Activated T-helper 2 cell treated with anti-CD3 and anti-CD28 coated beads, Interferon-gamma antibody, Interleukin-2, Interleukin-4, amounts not matched to agents 10 μg/mL and 5 μg/mL and 100 μg/mL, durations not matched to agents 14 hours and 24 hours and 36 hours (primary cell): ENCODE measurements at places on chromosomes 2 and 18.

DNA sequence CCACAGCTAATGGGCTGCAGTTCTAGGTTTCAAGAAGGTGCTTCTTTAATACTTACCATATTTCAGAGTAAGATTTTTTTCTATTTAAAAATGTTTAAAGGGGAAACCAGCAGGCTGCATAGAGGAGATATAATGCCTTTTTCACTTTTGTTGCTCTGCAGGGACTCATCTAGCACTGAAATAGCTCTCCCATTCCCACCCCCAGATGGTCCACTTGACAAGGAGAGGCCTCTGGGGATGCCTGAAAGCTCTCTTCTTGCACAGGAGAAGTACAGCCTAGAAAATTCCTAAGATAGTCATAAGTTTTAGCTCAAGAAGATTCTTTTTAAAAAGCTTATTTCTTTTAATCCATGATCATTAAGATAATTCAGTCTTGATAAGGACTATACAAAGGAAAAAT, 126.4 kb downstream of the CDH2 start:
- no peak for DNase-seq

GRCh38 chr2:8669157-8669817, 12.6 kb upstream of the ID2 start:
- no peak for DNase-seq

DNA sequence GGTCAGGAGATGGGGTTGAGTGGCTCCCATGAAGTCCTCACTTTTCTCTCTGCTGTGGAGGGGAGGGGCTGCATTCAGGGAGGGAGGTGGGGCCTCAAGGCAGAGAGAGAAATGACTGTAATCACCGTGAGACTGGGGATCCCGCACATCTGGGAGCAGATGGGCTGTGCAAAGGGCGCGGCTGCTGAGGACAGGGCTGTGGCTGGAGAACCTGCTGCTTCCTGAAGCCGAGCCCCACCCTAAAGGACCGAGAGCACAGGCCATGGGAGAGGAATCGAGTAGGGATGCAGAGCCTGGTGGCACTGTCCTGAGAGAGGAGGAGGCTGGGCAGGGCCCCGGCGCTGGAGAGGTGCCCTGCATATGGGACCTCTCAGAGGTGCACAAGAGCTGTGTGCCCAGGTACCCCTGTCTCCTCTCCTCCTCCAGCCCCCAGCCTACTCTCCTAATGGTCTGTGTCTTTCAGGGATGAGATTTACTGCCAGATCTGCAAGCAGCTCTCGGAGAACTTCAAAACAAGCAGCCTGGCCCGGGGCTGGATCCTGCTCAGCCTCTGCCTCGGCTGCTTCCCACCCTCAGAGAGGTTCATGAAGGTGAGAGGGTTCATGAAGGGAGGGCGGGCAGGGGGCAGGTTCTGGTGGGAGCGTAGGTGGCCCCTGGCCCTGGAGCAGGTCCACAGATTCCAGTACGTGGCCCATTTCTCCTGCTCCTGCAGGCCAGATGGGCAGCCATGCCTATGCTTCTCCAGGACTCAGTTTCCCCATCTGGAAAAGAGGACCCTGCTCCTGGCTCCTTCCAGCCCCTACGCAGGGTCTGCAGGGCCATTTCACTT, 25.9 kb upstream of the GPR17 start:
- DNase-seq = no peak

DNA sequence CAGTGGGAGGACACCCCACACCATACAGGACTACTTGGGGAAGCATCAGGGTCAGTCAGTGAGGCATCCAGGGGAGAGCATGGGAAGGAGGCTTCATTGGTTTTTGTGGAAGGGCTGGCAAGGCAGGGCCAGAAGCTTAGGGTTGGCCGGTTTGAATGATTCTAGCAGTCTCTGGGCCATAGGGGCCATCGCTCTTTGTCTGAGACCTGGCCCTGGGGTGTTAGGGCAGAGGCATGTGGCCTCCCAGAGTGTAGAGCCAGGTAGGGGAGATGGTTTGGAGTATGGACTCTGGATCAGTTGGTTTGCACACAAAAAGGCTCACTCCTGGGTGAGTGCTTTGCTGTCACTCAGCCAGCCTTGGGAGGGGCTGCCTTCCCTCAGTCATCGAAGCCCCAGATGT, 98.5 kb downstream of the GLI2 start:
- DNase-seq = no peak

DNA sequence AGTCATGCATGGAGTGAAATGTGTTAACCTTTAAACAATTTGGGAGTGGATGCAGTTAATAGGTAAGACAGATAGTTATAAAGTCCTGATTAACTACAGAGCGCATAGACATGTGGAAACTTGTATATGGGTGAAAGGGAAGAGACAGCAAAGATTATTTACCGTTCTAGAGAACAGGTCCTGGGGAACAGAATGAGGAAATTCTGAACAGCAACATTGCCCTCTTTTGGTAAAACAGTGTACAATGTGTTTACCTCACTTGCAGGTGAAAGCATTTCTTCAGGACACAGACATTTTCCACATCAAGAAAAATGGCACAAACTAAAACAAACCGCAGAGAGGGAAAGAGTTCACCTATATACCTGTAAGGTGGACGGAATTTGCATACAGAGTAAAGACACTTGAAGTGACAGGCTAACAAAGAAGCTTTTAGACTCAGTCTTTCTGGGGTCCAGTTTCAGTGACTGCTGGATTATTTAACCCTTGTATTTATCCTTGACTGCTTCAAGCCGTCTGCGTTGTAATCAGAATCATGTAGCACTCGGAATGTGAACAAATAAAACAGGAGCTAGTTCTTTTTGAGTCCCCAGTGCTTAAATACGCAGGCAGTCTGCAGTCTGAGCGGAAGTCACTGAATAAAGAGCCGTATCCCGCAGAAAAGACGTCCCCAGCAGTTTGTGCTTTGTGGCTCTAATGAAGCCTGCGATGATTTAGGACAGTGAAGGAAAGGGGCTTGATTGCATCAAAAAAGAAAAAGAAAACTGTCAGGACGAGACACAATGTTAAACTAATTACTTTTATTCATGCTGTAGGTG, 364.8 kb upstream of the GALNT5 start:
- DNase-seq = no peak

DNA sequence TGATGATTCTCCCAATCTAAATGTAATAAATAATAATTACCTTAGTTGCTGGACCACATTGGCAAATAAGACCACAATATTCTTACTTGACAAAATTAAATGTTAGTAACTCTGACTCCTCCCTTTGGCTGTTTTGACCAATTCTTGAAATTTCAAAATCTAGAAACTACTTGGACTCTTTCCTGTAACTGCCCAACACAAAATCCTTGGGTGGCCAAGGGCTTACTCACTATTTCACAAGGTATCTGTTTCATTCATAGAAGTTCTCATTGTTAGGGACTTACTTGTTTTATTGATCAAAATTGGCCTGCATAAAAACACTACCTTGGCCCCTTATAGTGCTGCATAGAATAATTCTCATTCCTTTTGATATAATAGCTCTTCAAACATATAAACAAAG, 19.4 kb downstream of the CDH20 start:
- no peak for DNase-seq

DNA sequence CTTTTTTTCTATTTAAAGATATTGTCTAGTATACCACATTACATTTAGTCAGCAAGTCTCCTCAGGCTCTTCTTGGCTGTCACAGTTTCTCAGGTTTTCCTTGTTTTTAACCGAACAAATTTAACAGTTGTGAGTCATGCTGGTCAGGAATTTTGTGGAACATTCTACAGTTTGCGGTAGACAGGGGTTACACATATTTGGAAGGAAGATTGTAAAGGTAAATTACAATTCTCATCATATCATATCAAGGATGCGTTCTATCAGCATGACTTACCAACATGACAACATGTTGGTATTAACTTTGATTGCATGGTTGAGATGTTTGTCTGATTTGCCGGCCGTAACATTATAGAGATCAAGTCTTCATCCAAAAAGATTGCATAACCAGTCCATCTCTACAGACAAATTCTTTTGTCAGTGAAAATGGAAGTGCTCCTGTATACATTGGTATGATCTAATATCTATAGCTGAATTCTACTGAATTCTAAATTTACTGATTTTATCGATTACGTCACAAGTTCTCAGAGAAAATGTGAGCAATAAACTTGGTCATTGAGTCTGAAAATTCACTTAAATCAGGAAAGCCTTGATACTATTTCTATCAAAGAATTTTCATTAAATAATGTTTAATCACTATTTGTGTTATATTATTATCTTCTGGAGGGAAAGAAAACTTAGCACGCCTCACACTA, 664.4 kb upstream of the SLC8A1 start:
- DNase-seq = no peak

DNA sequence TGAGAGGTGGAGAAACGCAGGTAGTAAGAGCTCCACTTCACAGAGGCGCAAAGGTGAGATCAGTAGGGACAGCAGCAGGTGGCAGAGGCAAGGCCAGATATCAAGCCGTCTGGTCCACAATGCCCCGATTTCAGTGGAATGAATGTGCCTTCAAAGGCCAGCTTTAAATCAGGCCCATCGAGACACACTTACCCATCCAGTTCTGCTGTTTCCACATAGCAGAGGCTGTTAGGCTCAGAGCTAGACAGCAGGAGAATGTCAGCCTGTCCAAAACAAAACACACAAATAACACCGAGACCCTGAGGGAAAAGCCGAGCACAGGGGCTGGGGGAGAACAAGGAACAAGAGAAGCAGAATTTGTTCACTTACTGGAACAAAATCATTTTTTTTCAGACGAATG, 75.8 kb upstream of the NARS1 start:
- no peak for DNase-seq

DNA sequence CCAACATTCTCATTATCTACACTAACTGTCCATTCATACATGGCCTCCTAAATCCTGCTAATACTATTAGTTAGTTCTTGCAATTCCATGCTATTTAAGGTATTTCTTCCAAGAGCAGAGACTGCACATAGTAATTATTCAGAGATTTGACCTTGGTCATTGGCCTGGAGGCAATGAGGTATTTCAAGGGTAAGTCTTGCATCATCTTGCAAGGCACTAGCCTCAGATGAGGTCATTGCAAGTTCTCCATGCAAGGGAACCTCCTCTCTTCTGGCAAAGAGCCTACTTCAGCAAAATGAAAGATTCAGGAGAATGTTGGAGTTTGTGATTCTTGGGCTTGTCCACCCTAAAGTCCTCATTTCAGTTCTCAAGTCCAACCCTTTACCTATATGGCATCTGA, 48.5 kb upstream of the IKZF2 start:
- DNase-seq = no peak

DNA sequence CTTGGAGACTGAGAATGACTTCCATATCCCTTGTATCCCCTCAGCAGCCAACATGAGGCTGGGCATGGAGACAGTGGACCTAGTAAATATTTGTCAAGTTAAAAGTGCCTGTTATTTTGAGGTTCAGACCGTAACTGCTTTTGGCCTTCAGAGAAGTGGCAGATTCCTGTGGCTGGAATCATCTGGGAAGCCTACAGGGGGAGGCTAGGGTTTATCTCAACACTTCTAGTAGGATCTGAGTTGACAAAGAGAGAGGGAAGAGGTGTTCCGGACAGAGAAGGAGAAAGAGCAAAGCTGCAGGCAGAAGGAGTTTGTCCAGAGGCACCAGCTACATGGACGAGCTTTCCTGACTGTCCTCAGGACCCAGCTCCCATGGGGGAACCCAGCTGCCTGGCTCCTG, 27.0 kb downstream of the SLC14A2 start:
- DNase-seq = no peak

DNA sequence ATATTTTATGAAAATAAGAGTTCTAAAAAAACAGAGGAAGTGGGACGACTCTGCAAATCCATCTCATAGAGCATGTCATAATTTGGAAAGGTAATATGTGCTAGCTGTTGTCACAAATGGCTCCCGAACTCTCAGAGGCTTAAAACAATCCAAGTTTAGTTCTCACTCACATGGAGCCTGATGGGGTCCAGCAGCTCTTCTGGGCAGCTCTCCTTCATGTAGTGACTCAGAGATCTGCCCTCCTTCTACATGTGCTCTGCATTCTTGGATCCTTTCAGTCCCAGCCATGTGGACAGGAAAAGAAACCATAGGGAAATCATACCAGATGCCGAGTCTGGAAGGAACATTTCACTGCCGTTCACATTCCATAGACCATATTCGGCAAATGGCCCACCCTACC, 180.1 kb upstream of the APCDD1 start:
- no peak for DNase-seq

DNA sequence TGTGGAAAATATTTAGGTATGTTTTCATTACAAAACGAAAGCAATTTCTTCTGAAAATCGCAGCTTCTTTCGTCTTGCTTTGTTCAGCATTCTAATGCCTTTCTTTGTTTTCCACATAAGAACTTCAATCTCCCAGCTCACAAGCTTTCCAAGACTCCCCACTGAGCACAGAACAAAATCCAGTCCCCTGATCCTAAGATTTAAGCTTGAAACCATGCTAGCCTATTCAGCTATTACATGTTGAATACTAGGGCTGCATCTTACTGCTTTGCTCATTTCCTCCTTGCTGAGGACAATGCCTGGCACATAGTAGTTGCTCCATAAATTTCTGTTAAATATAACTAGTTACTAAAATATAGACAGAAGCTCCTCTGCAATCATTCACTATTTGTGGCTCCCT, 160.6 kb downstream of the GALNT3 start:
- DNase-seq = no peak
